ENCODE measurements at places on chromosomes 6 and 20.

- no peak for DNase-seq
Observed at GRCh38 chr20:56378386-56378785, 13.6 kb downstream of the AURKA start.

GRCh38 chr6:106525882-106526275 lies 103.4 kb downstream of the RTN4IP1 start:
- no peak for DNase-seq

GRCh38 chr6:160507420-160507819 lies 156.7 kb downstream of the LPA start:
- DNase-seq = peak; percentile 21

GRCh38 chr6:35170891-35171290 lies 29.8 kb upstream of the TCP11 start:
- DNase-seq = no peak

DNA sequence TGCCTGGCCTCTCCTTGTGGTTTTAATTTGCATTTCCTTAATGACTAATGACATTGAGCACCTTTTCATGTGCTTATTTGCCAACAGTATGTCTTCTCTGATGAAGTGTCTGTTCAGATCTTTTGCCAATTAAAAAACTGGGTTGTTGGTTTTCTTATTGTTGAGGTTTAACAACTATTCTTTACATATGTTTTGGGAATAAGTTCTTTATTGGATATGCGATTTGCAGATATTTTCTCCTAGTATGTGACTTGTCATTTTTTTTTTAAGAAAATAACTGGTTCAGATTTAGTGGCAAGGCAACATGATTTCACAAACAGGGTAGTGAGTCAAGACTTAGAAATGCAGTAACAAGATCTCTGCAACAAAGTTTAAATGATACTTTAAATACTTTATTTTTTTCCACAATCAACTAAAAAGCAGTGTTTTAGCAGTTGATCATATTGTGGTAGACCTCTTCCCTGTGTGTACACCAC lies 67.8 kb downstream of the TIAM2 start:
- no peak for DNase-seq

DNA sequence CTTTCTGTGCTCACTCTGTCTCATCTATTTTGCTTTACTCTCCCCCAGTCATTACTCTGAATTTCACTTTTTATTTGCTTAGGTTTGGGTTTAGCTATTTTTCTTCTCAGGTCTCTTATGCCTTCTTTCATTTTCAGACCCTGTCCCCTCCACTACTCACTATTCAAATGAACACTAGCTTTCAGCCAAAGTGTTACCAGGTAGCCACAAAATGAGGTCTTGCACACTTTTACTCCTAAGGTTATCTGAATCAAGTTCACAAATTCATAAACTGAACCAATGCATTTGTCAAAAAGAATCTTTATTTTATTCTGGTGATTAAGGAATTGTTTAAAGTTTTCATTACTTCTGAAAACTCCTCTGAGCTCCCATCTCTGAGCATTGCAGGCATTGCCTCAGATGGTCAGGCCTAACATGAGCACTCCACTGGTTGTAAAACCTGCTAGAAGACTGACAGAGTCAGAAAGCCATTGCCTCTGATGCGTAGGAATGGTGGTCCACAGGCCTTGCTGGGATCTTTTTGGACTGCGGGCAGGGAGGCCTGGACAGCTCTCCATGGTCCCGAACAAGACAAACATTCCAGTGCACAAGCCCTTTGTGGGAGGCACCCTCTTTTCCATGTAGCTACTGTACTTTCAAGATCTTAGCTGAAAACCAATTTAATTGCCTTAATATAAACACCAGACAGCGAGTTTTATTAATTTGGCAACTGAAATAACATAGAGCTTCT lies 48.5 kb downstream of the FYN start:
- no peak for DNase-seq

GRCh38 chr6:105592329-105592728 lies 189.4 kb upstream of the PREP start:
- no peak for DNase-seq

DNA sequence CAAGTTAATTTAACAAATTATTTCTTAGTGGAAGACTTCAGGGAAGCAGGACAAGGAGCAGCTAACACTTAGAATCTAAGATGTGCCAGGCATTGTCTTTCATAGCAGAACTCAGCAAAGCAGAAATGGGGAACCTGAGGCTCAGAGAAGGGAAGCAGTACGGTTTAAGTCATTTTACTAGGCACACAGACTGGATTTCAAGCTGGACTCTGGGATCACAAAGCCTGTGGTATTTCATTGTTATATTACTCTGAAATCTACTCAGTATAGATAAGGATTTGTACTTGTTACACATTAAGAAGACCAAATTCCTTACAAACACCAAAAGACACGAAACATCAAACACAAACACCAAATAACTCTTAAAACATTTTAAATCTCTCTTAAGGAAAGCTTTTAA lies 199.6 kb downstream of the ISM1 start:
- DNase-seq = peak; percentile 36

All from HepG2 (cell line).